ENCODE measurements at places on chromosomes 3 and 15.
A peak's percentile ranks its signal among the peaks of the same experiment; 100 is the strongest.

DNA sequence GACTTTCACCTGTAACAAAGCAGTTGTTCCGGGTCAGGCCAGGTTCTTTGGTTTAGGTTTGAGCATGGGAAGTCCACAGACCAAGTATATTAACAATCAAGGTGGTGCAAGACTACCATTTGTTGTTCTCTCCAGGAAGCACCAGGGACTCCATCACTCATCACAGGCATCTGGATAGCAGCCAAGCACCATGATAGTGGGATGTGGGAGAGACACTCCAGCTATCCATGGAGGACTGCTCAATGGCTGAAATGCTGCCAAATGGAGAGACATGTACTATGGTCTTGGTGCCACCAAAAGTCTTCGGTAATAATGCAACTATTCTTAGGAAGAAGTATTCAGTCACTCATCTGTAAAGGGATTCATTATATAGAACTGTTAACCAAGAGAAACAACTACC, 143.0 kb downstream of the TNIK start:
- no peak for DNase-seq

GRCh38 chr3:14425581-14426304, 23.3 kb downstream of the SLC6A6 start:
- no peak for DNase-seq

DNA sequence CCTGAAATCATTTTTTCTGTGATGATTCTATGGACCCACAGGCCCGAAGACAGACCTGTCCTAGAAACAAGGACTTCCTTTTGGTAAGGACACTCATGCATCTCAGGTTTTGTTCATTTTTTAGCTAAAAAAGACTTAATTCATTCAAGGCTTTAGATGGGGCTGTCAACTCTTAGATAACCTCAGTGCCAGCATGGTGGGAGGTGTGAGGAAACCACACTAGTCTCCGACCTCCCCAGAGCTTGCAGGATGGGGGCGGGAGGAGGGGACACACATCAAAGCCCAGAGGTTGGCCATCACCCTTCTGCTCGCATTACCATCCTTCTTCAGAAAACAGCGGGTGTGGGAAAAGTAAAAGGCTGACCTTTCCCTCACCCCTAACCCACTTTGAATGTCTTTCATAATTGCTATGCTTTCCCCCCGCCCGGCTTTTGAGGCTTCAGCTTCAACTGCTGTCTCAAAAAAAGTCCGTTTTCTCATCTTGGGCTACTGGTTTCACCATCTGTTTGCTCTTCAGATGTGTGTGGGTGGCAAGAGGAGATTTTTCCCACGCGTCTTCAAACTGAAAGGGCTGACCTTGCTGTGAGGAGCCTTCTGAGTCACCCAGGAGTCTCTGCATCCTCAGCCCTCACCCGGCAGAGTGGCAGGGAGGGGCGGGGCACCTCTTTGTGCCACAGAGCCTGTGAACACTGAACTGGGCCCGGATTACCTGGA, 27.6 kb upstream of the CXCR6 start:
- DNase-seq: no peak

- DNase-seq: no peak
Observed at GRCh38 chr3:86654806-86655460, 336.0 kb downstream of the VGLL3 start.

GRCh38 chr3:129002573-129003569, 1.8 kb downstream of the EFCC1 start:
- DNase-seq: no peak

GRCh38 chr15:74428442-74428787, 5.3 kb downstream of the SEMA7A start:
- DNase-seq: no peak

DNA sequence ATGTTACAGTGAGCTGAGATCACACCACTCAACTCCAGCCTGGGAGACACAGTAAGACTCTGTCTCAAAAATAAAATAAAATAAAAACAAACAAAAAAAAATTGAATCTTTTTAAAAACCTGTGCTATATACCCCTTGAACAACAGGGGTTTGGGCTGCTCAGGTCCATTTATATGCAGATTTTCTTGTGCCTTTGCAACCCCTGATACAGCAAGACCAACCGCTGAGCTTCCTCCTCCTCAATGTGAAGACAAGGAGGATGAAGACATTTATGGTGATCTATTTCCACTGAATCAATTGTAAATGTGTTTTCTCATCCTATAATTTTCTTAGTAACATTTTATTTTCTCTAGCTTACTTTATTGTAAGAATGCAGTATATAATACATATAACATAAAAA, 831.0 kb upstream of the ARPP21 start:
- DNase-seq: no peak

DNA sequence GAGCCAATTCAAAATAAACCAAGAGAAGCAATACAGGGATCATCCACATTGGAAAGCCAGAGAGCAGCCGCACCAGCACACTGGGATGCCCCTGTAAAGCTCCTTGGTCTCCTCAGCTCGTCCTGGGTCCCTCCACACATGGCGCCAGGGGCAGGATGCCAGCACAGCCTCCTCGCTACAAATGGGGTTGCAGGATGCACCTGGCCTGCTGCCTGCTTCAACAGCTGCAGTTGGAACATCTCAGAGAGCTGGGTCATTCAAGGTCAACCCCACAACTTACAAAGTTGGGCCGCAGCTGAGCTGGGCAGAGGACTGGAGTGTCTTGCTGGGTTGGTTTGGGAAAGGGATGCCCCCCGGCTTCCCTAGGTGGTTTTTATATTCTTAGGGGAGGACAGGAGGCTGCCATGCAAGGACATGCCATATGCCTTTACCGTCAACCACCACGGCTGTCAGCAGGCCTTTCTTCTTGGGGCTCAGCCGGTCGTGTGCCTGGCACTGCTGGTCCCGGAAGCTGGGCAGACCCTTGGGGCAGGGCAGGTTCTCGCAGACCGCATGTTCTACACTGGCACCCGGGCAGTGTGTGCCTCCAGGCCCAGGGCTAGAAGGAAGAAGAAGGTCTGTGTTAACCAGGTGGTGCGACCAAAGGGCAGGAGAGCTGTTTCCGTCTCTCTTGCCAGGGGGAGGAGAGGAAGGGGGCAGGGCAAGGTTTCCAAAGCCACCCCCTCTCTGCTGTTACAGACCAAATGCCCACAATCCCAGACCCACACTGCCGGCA, 225.2 kb downstream of the ADAMTS17 start:
- no peak for DNase-seq

DNA sequence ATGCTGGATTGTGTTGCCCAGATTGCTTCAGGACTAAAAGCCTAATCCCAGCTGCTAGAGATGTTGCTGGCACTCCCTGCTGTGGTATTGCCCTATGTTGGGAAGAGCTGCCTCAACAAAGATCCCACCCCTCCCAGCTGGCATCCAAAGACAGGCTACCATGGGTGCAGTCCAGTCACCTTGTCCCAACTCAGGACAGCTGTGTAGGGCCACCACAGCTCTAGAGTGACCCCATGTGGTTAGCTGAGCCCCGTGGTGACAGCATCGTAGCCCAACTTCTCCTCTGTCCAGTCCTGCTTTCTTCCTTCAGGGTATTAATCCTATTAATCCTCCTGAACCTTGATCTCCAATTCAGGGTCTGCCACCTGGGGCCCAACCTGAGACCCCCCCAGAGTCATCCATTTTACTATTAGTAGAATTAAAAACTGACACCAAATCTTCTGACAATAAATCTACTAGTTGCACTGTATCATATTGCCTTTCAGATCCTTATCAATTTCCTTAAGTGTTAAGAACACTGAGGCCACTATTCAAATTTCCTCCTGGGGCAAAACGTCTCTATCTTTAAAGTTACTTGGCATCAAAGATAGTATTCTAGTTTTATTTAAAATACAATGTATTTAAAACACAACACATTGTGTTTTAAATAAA, 83.5 kb downstream of the AQP9 start:
- no peak for DNase-seq

DNA sequence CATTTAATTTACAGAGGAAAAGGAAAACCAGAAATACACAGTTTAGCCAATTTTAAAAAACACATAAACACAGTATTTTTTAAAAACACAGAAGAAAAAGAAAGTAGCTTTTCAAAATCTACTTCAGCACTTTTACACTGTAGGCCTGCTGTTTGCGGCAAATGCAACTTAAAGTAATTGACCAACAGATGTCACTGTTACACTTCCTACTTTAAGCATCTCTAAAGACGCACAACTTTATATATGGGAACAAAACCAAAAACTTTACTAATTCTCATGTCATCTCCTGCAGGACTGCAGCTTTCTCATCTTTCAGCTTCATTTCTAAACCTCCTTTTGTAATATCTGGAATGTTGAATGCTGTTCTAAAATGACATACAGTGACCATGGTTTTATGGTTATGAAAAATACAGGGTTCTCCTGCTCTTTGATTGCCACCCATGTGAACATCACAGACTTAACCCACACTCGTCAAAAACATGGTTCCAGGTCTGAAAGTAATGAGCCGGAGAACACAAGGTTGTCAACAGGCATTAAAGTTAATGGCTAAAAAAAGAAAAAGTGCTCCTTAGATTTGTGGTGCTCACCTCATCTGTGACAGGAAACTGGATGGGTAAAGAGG, 107.9 kb downstream of the FMN1 start:
- no peak for DNase-seq

- no peak for DNase-seq
Observed at GRCh38 chr3:109874896-109875708, 537.8 kb upstream of the DPPA4 start.

DNA sequence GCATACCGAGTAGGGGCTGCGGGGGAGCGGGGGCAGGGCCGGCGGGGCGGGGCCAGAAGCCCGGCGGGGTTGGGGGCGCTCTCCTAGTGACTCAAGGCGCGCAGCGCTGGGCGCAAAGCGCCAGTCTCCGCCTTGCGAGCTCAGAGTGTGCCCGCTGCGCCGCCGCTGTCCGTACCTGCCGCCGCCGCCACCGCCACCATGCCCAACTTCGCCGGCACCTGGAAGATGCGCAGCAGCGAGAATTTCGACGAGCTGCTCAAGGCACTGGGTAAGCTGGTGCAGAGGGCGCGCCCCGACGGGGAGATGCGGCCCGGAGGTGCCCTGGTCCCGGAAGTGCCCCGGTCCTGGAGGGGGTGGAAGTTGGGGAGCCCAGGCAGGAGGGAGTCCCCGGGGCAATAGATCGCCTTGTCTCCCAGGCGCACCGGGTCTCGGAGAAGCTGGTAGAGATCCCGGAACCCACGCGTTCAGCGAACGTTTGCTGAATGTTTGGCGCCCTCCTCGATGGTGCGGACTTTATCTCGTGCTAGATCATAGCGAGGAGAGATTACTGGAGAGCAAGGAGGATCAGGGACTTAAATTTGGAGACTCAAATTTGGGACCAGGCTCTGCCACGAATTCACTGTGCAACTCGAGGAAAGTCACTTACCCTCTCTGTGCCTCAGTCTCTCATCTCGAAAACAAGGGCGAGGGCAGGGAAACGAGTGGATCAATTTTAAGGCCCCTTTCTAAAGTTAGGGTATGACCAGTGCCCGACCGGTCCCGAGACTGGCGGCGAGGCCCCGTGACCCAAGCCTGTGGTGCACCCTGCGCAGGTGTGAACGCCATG, at the start of gene CRABP1:
Gene CRABP1 (plus strand): TSS at position 123 of the 826 bp plus-strand sequence. CDS start 76 bp downstream, at position 199.
- DNase-seq: no peak

DNA sequence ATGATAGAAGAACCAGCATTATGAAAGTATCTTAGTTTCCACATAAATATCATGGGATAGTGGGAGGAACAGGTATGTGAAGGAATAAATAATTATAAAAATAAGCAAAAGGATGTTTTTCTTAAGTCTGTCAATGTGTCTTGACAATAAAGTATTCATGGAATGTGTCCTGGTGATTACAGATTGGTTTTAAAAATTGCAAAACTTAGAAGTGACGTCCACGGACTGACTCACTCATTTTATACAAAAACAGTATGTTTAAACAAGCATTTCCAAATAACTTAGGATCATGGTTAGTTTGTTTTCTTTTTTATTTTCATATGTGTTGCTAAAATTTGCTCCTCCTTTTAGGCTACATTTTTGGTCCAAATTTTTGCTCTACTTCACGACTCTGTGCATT, 687.0 kb upstream of the NECTIN3 start:
- DNase-seq: no peak

- no peak for DNase-seq
Observed at GRCh38 chr15:39788800-39789565, 6.3 kb upstream of the FSIP1 start.

- DNase-seq: peak; percentile 13
Observed at GRCh38 chr3:47164007-47164881, at the start of gene SETD2. SETD2 (minus strand) TSS chr3:47164113; CDS start chr3:47163924, 189 bp downstream.

GRCh38 chr15:93250209-93250608, 161.2 kb upstream of the RGMA start:
- DNase-seq: no peak

DNA sequence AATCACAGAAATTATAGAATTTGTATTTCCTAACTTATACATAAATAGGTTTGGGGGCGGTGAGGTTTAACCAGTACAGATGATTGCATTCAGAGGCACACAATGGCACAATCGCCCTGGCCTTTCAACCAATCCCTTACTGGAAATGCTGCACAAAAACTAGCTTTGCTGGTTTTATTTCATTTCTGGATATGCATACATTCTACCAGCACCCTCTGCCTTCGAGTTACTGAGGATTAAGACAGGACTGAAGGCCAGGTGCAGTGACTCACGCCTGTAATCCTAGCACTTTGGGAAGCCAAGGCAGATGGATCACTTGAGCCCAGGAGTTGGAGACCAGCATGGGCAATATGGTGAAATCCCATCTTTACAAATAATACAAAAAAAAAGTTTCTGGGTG, 336.1 kb downstream of the ARRDC4 start:
- no peak for DNase-seq

DNA sequence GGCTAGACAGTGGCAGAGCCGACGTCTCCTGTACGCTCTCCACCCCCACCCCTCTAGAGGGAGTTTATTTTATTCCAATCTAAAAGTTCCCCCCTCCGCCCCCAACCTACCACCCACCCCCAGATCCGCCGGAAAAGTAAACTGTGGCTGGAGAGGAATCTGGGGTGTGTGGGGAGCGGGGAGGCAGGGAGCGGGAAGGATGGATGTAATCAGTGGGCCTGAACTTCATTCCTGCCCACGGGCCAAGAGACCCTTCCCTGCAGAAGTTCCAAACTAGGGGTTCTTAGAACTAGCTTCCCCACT, 537 bp upstream of the CSRNP1 start:
- no peak for DNase-seq
